ENCODE measurements at places on chromosomes 13 and 19.

DNA sequence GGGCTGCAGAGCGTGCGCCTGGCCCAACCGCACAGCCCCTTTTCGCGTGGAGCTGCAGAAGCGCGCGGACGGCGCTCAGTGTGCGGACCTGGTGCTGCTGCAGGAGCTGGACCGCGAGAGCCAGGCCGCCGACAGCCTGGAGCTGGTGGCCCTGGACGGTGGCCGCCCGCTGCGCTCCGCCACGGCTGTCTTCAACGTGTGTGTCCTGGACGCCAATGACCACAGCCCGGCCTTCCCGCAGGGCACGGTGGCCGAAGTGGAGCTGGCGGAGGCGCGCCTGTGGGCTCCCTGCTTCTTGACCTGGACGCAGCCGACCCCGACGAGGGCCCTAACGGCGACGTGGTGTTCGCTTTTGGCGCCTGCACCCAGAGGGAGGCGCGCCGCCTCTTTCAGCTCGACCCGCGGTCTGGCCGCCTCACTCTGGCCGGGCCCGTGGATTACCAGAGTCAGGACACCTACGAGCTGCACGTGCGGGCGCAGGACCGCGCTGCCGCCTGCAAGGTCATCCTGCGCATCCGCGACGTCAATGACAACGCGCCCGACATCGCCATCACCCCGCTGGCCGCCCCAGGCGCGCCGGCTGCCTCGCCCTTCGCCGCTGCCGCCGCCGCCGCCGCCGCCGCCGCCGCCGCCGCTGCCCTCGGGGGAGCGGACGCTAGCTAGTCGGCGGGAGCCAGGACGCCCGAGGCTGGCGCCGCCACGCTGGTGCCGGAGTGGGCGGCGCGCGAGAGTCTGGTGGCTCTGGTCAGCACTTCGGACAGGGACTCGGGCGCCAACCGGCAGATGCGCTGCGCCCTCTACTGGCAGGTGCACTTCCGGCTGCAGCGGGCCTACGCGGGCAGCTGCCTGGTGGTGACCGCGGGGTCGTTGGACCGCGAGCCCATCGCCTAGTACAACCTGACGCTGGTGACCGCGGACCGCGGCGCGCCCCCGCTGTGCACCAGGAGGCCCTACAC, 172.2 kb downstream of the OLFM4 start:
- DNase-seq, result no peak

DNA sequence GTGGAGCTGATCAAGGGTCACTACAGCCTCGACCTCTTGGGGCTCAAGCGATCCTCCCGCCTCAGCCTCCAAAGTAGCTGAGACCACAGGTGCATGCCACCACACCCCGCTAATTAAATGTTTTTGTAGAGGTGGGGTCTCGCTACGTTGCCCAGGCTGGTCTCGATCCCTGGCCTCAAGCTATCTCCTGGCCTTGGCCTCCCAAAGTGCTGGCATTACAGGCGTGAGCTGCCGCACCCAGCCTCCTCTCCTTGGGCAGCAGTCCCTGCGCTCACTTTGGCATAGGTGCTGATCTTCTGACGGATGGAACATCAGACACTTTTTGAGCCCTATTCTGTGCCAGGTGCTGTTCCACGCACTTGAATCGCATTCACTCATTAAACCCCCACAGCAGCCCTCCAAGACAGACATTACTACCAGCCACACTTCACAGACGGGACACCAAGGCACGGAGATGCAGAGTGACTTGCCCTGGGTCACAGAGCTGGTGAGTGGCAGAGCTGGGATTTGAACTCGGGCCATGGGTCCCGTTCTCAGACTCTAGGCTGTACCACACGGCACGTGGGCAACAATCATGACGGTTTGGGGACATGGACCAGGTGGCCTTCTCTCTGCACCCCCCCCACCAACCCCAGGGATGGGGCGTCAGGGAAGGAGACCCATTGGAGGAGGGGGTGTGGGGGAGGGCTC, 3.2 kb downstream of the MEIS3 start:
- DNase-seq, result no peak

DNA sequence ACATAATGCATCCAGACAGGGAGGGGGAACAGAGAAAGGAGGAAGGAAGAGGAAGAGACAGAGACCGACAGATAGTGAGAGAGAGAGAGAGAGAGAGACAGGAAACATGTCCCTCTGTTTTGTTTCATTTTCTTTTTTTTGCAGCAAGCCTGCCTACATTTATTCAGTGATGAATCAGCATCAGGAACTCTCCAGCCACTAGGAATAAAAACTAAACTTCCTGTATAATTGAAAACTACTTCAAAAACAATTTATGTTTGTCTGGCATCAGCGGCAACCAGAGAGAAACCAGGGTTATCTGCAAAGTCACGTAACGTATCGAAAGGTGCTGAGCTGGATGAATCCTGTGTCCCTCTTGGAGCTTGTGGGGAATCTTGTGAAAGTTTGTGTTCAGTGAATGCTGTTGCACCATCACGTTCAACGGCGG, 148.6 kb upstream of the SOX21 start:
- DNase-seq, result no peak

GRCh38 chr19:48556163-48556562, 4.2 kb downstream of the SULT2B1 start:
- no peak for DNase-seq

GRCh38 chr13:46082324-46082723, 22.5 kb downstream of the CPB2 start:
- no peak for DNase-seq

- DNase-seq, result no peak
Measured at GRCh38 chr19:39823686-39824085, 10.3 kb downstream of the DYRK1B start.

DNA sequence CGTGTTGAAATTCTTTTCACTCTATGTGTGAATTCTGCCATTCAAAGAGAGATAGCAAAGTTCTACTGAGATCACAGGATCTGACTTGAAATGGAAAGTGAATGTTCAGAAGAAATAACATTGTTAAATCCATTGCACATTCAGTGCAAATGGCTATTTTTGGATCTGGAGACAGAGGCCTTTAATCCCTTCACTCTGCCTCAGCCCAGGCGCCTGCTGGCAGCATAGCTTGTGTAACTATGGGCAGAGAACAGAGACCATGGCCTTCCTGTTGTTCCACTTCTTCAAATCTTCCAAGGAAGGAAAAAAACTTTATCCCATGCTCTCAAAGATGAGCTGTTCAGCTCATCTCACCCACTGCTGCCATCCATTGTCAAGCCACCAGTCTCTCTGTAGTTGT, 265.4 kb downstream of the LMO7 start:
- DNase-seq, result no peak

GRCh38 chr13:109712124-109712722, 74.2 kb downstream of the IRS2 start:
- no peak for DNase-seq

GRCh38 chr19:35216016-35216832, 12.3 kb downstream of the FAM187B start:
- no peak for DNase-seq

- no peak for DNase-seq
Measured at GRCh38 chr19:34305221-34306083, 51.1 kb downstream of the GARRE1 start.

GRCh38 chr19:19192078-19192882, at the start of the genes BORCS8 and RFXANK:
Gene BORCS8 (minus strand): TSS chr19:19192152. CDS start chr19:19192117, 35 bp downstream.
Gene RFXANK (plus strand): TSS chr19:19192258. CDS start chr19:19193947, 1,689 bp downstream.
- DNase-seq, result peak; percentile 99

DNA sequence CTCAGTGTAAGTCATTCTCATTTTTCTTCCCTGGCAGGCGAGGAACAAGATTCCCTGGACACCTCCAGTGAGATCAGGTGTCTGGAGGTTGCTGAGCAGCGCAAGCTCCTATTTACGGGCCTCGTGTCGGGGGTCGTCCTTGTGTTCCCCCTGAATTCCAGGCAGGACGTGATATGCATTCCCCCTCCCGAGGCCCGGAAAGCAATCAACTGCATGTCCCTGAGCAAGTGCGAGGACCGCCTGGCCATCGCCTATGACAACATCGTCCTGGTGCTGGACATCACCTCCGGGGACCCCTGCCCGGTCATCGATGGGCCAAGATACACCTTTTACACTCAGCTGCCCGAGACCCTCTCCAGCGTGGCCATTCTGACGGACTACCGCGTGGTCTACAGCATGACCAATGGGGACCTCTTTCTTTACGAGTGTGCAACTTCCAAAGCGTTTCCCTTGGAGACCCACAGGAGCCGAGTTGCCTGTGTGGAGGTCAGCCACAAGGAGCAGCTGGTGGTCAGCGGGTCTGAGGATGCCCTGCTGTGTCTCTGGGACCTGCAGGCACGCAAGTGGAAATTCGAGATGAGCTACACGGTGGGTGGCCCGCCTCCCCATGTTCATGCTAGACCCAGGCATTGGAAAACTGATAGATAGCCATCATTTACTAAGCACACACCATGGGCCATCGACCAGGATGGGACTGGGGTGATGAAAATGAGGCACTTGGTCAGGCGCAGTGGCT, 21.5 kb upstream of the SIN3B start:
- DNase-seq, result no peak

- DNase-seq, result no peak
Measured at GRCh38 chr19:13995017-13995728, 10.9 kb downstream of the RFX1 start.

DNA sequence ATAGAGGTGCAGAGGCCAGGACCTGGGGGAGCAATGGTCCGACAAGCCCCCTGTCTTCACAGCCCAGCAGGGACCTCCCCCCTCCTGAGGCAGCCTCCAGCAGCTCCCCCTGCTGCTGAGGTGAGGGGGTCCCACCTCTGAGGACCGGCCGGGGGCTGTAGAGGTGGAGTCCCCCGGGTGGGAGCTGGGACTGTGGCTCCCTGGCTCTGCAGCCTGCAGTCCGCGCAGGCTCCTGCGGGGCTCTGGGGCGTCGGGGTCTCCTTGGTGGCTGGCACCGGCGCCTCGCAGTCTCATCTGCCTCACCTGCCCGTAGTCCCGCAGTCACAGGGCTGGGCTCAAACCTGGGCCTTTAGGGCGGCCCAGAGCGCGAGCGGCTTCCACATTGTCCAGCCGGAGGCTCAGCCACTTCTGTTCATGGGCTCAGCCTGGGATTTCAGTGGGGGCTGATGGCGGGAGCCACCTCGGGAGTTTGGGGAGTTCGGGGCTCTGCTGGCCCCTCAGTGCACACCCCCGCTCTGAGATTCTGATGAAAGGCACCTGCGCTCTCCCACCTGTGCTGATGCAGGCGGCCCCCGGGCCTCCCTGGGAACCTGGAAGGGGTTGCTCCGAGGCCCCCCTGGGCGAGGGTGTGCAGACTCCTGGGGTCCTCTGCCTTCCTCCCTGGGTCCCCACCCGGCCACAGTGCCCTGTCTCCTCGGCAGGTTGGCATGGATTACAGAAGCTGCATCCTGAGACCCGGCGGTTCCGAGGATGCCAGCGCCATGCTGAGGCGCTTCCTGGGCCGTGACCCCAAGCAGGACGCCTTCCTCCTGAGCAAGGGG, 7.0 kb upstream of the ZNF554 start:
- no peak for DNase-seq

- DNase-seq, result no peak
Measured at GRCh38 chr13:113274721-113275120, 22.3 kb upstream of the LAMP1 start.

DNA sequence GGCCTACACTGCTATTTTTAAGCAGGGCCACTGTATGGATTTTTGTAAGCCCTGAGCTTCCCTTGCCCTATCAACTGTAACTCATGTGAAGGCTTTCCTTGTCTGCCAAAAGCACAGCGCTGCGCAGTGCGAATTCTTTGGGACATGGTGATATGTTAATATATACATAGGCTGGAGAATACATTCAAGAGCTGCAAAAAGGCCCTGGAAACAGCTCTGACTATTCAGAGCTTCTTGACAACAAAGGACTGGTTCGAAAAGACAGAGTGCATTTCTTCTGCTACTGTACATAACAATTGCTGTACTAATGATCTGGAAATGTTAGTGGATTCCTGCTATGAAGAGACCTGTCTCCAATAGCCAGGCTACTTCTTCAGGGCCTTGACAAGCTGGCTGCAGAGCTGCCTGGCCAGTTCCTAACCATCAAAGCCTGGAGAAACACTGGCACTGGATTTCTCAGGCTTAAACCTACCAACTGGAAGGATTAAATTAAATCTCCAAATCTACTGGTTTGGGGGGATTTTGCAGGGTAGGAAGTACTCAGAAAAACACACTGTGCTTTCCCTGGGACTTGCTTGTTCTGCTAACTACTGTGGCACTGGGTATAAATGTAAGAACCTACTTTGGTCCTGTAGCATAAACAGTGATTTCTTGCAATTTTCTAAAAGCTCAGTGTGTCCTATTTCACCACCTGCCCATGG, 246.9 kb downstream of the DNAJC15 start:
- no peak for DNase-seq

- DNase-seq, result no peak
Measured at GRCh38 chr19:2048959-2049740, 1.9 kb downstream of the MKNK2 start.

GRCh38 chr13:109704771-109705635, 81.4 kb downstream of the IRS2 start:
- peak; percentile 78 for DNase-seq

DNA sequence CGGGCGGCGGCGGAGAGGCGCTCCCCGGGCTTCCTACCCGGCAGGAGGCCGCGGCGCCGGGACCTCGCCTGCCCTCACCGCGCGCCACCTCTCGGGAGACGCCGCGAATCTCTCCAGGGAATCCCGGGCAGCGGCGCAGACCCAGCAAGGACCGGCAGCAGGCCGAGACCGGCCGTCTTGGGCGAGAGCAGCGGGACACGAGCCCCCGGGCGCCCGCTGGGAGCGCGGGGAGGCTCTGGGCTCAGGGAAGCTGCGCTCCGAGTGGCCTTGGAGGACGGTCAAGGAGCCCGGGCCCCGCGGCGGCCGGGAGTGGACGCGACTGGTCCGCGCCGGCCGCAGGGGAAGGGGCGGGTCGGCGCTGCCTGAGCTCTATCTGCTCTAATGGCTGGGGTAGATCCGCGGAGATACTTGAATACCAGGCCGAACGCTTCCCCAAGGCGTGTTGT, 14.7 kb downstream of the CDX2 start:
- no peak for DNase-seq

DNA sequence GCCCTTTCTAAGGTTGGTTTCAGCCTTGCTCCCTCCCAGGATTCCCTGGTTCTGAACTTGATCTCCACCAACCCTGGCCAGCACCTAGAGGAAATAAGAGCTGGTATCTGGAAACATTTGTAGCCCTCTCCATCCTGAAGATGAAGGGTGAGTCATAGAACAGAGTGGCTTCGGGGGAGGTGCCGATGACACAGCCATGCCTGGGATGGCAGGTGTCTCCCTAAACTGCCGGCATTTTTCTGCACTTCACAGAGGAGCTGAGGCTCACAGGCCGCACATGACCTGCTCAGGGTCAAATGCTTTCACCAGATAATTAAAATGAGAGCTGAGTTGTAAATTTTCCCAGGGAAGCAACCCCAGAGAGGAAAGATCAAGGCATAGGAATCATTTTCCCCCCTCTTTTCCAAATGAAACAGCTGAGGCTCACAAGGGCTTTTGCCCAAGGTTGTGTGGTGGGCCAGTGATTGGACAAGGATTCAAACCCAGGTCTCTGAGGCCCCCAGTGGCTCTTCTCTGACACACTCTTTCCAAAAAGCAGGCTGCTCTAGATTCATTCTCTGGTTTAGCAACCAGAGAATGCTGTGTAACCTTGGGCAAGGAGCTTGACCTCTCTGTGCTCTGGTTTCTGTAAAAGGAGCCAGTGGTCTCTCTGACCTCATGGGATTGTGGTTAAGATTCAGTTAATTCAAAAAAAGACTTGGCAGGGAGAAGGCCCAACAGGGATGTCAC, 1.2 kb upstream of the SLC25A42 start:
- DNase-seq, result no peak

Data from COR-L47 (cell line).